ENCODE measurements at places on chromosomes 5 and 9.

DNA sequence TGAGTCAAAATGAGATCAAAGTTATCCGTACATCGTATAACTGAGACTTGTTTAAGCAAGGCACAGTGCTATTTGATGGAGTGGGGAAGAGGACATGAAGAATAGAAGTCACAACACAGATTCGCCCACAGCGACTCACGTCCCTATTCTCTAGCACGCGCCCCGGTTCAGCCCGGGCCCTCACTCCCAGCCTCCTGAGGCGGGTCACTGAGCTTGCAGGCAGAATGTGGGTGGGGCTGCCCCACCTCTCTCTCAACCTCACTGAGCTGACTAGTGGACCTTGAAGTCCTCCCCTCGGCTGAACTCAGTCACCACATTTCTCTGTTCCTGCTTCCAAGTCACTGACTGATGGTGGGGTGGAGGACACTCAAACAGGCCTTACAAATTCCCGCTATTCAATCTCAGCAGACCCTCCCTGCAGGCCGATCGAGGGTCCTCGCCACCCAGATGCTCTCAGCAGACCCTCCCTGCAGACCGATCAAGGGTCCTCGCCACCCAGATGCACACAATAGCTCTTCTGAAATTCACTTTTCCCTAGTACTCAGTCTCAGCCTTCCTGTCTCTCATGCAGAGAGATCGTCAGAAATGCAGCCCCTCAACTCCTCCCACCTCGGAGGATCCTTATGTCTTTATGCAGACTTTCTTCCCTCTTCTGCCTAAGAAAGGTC is 12.9 kb downstream of the GLDC start:
- DNase-seq, result no peak

DNA sequence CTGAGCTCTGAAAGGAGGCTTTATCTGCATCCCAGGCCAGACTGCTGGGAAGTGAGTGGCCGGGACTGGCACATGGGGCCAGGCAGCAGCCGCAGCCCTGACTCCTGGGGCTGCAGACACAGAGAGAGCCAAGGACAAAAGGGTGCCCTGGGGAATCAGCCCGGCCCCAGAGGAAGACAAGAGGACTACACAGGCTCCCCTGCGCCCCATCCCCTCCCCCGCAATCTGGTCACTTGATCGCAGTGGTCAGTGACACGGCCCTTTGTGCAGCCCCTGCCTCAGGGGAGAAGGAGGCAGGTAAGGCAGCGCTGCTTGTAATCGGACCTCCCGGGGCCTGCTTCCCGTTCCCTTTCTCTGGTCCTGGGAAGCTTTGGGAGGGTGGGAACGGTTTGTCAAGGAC is 55.5 kb upstream of the FUBP3 start:
- DNase-seq, result no peak

DNA sequence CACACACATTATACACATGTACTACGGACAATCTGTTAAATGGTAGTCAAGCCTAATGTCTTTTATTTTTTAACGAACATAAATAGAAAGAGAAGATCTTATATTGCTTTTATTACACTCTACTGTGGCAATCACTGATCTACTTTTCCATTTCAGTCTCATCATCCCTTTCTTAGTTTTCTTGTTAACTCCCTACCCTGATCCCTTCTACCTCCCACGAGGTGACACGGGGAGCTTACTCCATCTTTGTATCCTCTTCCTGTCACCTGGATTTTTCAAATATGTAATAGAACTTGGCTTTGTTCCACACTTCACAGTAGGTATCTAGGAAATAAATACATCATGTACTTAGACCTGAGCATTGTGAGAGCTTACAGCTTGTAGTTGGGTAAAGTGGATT is 211.0 kb downstream of the PIK3R1 start:
- no peak for DNase-seq

GRCh38 chr9:79763671-79764285 is 192.0 kb downstream of the TLE4 start:
- no peak for DNase-seq

- peak; percentile 87 for DNase-seq
Measured at GRCh38 chr5:72185496-72186329, 78.4 kb downstream of the MAP1B start.

- no peak for DNase-seq
Measured at GRCh38 chr5:145210020-145210419, 625.1 kb downstream of the PRELID2 start.

DNA sequence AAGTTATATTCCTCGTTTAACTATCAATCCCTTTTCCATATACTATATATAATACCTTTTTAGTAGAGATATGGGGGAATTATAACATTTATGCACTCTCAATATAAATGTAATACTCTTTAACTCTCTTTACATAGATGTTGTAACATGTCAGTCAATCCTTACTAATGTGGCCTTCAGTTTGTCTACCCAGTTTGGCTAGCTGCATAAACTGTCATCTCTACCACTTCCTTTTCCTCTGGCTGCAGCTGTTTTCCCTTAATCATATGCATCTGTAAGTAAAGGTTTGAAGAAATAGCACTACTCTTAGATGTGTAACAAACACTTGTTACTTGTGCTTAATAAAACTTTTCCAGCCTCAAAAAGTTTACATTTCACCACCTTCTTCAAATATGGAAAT is 13.4 kb downstream of the ABHD17B start:
- DNase-seq, result no peak

- DNase-seq, result no peak
Measured at GRCh38 chr5:168056499-168057182, 234.8 kb upstream of the WWC1 start.

DNA sequence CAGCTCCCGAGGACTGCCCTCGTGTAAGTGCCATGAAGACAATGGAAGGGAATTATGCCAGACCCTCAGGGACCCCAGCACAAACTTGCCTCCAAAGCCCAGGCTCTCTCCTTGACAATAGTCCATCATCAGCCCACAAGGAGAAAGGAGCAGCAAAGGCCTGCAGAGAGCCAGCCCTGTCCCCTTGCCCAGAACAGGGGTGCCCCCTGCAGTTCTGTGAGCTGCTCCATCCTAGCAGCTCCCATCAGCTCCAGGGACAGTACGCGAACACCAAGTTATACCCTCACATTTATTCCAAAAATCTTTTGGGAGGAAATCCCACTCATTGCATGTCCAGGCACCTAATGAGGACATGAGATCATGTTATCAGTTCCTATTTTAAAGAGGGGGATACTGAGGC is 11.1 kb downstream of the BARX1 start:
- no peak for DNase-seq

DNA sequence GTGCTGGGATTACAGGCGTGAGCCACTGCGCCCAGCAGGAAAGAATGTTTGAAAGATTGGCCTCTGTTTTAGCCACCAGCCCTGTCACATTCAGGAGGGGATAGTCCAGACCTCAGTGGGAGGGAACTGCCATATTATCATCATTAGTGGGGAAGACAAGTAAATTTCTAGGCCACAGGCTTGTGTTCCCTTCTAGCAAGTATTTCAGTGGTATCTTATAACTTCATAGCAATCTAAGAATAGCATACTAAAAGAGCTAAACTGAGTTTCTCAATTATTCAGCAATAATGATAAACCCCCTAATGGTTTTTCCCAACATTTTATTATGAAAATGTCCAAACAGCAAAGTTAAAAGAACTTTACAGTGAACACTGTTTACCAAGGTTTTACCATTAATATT is 30.0 kb downstream of the SLC25A51 start:
- DNase-seq, result no peak

Measured in fibroblast of skin of right quadriceps (primary cell).